ENCODE measurements at places on chromosomes 5 and 9.

DNA sequence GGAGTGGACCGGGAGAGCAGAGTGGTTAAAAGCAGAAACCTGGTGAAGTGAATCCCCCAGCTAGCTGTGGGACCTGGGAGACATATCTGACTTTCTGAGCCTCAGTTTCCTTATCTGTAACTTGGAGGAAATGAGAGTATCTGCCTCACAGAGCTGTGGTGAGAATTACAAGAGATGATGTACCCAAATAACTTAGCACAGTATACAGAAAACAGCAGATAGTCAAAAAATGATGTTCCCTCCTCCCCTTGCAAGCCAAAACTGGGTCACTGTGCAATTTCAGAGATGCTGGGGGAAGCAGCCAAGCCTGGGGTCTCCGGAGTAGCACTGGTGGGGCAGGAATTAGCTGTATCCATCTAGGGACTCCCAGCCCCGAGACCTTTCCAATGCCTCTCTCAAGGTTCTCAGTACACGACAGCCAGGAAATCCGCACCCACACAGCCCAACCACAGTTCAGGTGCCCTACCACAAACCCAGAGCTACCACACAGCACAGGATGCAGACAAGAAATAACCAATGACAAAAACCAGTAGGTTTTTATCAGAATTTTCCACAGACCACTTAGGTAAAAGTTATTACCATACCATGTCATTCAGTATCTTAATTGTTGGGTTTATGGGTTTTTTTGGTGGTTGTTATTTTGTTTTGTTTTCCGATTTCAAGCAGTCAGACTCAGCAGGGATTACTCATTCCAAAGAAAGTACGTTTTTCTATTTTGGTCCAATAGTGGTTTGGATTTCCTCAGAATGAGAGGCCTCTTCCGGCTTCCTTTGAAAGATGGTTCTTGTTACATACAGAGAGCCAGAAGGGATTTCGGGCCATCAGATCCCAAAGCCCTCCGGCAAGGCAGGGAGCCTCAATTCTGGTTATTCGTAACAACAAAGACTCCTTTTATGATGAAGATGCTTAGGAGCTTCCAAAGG, 4.9 kb upstream of the HRH2 start:
- peak; percentile 90 for DNase-seq

DNA sequence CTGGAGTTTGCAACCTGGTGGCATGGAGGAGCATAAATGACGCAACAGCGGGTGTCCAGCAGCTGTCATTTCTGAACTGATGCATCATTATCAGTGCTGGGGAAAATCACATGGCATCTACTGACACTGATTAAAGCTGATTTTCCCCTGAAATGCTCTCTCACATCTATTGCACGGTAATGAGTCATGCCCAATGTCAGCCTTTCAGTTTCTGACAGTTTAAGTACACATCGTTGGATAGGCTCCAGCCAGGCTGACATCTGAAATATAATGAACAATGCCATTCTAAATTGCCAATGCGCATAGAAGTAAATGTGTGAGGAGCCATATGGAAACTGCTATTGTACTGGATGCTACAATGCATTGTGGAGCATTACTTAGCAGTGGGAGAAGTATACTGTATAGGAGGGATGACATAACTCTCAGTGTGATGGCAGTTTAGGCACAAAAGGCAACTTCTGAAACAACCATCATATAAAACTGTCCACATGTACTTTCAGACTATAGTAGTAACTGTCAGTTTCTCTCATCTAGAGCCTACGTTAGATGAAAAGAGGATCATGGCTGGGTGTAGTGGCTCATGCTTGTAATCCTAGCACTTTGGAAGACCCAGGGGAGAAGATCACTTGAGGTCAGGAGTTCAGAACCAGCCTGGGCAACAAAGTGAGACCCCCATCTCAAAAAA, 389.3 kb upstream of the DMAC1 start:
- no peak for DNase-seq

DNA sequence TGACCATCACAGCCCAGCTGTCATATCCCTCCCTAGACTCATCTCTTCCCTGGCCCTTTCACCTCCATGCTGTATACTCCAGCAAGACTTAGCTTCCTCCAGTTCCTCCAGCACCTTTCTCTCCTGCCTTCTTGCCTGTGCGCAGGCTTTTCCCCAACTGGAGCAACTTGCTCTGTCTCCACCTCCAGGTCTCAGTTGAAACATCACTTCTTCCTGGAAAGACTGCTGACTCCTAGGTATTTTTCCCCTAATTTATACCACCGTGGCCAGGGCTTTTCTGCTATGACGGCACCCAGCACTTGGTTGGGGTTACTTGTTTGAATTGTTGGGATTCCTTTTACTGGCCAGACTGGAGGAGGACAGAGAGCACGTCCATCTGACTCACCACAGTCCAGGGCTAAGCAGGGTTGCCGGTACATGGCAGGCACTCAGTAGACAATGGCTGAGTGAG, 67.5 kb downstream of the KCNIP1 start:
- DNase-seq, result no peak

DNA sequence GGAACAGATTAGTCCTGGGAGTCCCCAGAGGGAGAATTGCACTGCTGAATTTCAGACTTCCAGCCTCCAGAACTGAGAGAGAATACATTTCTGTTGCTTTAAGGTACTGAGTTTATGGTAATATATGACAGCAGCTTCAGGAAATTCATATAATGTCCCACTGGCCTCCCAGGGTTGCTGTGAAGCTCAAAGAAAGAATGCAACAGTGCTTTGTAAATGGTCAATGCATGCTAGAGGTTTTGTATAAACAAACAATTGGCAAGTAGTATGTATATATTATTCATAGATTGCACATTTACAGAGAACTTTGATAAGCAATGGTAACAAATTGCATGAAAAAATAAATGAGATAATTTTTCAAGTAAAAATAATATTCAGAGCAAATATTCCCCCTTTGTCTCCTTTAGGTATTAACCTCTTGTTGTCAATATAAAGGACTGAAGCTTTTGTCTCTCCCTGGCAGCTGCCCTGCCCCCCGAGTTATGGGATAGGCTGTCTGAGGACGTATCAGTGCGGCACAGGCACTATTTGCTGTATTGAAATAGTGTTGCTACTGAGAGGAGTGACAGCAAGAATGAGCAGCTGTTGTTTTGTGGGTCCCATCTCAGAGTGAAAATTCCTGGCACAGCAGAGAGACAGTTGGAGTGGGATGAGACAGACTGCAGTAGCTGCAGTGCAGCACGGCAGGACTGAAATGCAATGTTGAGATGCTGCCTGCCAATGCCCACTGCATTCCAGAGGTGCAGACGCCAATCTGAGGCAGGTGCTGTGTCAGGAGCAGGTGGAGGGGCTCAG, 194.2 kb upstream of the GLRA1 start:
- no peak for DNase-seq

DNA sequence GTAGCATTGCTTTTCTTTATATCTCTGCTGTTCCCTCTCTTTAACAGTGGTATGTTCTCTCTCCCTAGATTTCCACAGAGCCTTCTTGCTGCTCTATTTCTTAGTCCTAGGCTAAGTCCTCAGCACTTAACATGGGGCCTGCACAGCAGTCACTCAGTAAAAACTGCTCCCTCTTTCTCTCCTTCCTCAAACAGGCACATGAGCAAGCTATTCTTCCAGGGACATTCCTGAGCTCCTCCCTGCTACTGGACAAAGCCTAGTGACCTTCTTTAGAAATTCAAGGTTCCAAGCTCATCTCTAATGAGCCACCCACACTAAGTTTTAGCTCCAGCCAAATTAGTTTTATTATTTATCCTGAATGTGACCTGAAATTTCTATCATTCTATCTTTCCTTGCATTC, 39.5 kb downstream of the TRIM32 start:
- no peak for DNase-seq

DNA sequence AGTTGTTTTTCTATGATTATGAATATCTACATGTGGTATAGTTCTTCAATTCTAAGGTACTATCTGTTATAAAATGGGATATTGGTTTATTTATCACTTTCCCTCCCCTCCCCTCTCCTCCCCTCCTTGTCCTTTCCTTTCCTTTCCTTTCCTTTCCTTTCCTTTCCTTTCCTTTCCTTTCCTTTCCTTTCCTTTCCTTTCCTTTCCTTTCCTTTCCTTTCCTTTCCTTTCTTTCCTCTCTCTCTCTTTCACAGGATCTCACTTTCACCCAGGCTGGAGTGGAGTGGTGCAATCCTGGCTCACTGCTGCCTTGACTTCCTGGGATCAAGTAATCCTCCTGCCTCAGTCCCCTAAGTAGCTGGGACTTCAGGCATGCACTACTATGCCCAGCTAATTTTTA, 466.8 kb downstream of the DMAC1 start:
- DNase-seq, result no peak

DNA sequence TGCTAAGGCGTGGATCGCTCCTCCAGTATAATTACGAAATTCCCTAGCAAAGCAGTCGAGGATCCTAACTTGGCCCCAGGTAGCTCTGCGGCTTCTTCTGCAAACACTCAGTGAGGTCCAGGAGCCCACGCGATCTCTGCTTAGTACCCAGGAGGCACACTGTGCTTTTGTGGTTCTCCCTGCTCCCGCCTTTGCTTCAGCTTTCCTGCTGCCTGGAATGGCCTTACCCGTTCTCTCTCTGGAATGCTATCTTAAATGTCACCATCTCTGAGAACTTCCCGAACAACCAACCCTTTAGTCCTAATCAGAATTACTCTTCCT, 639 bp downstream of the INVS start:
- DNase-seq, result no peak

- no peak for DNase-seq
These were observed 152.5 kb upstream of the CLINT1 start for GRCh38 chr5:158011422-158011821.

GRCh38 chr9:79880626-79881025, 308.9 kb downstream of the TLE4 start:
- DNase-seq, result no peak

DNA sequence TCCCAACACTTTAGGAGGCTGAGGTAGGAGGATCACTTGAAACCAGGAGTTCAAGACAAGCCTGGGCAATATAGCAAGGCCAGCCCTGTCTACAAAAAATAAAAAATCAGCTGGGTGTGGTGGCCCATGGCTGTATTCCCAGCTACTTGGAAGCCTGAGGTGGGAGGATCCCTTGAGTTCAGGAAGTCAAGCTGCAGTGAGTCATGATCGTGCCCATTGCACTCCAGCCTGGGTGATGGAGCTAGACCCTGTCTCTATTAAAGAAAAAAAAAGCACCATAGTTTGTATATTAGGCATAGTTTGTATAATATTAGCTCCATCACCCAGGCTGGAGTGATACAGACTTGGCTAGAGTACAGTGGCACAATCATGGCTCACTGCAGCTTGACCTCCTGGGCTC, 9.6 kb upstream of the NME5 start:
- DNase-seq, result no peak

GRCh38 chr5:132425009-132425937, 55.8 kb downstream of the SLC22A5 start:
- peak; percentile 61 for DNase-seq

- no peak for DNase-seq
These were observed 22.6 kb downstream of the PTBP3 start for GRCh38 chr9:112310826-112311225.

DNA sequence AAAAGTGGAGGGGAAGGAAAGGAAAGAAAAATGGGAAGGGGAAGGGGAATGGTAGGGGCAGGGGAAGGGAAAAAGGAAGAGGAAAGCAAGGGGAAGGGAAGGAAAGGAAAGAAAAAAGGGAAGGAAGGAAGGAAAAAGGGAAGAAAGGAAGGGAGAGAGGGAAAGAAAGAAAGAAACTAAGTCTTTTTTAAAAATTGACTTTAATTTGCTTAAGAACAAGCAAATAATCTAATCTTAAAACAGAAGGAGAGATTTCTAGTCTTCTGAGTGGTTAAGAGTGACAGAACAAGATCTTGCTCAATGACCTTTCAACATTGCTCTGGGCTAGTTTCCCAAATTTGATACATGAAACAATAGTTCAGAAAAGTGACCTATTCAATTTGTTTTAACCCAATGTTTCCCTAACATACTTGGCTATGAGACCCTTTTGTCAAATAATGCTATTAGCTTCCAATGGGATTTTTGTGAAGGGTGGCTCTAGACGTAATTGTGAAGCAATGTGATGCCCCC, 33.4 kb upstream of the GLIS3 start:
- DNase-seq, result no peak

DNA sequence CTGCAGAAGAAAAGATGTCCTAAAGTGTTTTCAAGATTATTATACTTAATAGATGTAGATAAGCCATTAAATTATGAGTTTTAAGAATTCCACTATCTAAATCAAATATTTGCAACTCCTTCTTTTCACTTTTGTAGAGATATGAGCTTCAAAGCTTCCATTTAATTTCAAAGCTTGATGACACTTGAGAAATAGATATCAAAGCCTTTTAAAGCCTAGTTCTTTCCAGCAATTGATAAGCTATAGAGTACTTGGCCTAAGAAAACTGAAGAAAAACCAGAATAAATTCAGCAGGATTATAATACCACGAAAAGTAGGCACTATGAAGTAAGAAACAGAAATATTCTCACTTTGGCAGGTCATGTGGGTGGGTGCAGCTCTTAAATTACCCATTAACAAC, 1.7 kb downstream of the TNFSF8 start:
- DNase-seq, result no peak

GRCh38 chr9:20043461-20043860, 254.6 kb upstream of the SLC24A2 start:
- no peak for DNase-seq

GRCh38 chr9:114480746-114481435, 24.4 kb downstream of the WHRN start:
- no peak for DNase-seq

GRCh38 chr9:72441848-72442607, 77.0 kb upstream of the ZFAND5 start:
- no peak for DNase-seq

DNA sequence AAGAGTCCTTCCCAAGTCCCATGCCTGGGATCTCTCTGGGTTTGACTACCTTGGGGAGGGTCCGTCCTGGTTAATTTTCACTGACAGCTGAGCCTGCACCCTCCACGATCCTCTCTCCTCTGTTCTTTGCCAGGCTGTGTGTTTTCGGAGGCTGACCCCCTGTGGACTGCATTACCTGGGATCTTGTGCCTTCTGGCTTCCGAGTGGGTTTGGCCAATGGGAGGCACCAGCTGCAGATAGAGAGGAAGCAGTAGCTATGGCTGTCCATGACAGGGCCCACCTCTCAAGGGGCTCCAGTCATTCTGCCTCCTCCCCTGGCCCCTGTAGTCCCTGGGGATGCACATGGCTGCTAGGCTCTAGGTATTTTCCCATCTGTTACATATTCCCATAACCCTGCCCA, 285.0 kb downstream of the DMRT2 start:
- DNase-seq, result no peak

DNA sequence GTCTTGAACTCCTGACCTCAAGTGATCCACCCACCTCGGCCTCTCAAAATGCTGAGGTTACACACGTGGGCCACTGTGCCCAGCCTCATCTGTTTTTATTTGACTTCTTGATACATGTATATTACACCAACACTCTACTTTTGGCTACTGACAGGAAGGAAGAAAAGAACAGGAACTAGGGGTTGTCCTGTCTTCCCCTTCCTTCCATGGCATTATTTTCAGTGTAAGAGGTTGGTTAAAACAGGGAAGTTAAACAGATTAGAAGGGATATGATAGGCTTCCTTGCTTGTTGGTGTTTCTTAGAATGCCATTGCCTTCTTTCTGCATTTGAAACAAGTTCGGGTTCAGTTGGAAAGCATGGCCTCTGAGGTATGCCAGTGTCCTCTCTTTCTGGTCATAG, 312.8 kb downstream of the NDUFS4 start:
- no peak for DNase-seq
